ENCODE measurements at places on chromosomes 1 and 21. TPM values are rescaled to one million over a fixed set of nuclear protein-coding genes. Genes with fewer than 3 reads are reported as not detected.

Gene SERINC2
- 45.9 TPM for total RNA-seq

- H3K36me3 ChIP-seq: no peaks in the 10 kb centered on the region
- no peak overlapping the region for H3K27ac ChIP-seq
Measured at GRCh38 chr1:100649146-100649545, 70.4 kb upstream of the VCAM1 start.

- H3K4me3 ChIP-seq: peak overlapping the region; percentile 31
- H3K27ac ChIP-seq: no peak overlapping the region
- DNase-seq: peak; percentile 63
- no peaks in the 10 kb centered on the region for H3K36me3 ChIP-seq
- peaks cover 7% of the 10 kb centered on the region for H3K27me3 ChIP-seq
Measured at GRCh38 chr1:904310-904950, 19.3 kb upstream of the SAMD11 start.

- H3K27me3 ChIP-seq: no peaks in the 10 kb centered on the region
- DNase-seq: no peak
- H3K4me1 ChIP-seq: peaks cover 5% of the 10 kb centered on the region
- no peak overlapping the region for H3K27ac ChIP-seq
- H3K36me3 ChIP-seq: no peaks in the 10 kb centered on the region
Measured at GRCh38 chr1:9345922-9346321, 53.2 kb downstream of the SPSB1 start.

Gene NDUFS5
- 108 TPM for total RNA-seq

- H3K4me3 ChIP-seq: no peak overlapping the region
- no peaks in the 10 kb centered on the region for H3K36me3 ChIP-seq
- no peak for DNase-seq
- H3K27ac ChIP-seq: no peak overlapping the region
Measured at GRCh38 chr1:168288311-168289052, 7.8 kb downstream of the TBX19 start.

- H3K27ac ChIP-seq: no peak overlapping the region
- peaks cover 21% of the 10 kb centered on the region for H3K4me1 ChIP-seq
- no peaks in the 10 kb centered on the region for H3K27me3 ChIP-seq
- H3K36me3 ChIP-seq: no peaks in the 10 kb centered on the region
Measured at GRCh38 chr1:207085887-207086286, 2.8 kb upstream of the C4BPB start.

GRCh38 chr1:200307755-200308066 lies 102.1 kb downstream of the ZNF281 start:
- no peak overlapping the region for H3K4me3 ChIP-seq
- no peaks in the 10 kb centered on the region for H3K4me1 ChIP-seq
- H3K27me3 ChIP-seq: no peaks in the 10 kb centered on the region
- no peak for DNase-seq
- H3K36me3 ChIP-seq: no peaks in the 10 kb centered on the region
